ENCODE measurements at places on chromosomes 16 and 17.

DNA sequence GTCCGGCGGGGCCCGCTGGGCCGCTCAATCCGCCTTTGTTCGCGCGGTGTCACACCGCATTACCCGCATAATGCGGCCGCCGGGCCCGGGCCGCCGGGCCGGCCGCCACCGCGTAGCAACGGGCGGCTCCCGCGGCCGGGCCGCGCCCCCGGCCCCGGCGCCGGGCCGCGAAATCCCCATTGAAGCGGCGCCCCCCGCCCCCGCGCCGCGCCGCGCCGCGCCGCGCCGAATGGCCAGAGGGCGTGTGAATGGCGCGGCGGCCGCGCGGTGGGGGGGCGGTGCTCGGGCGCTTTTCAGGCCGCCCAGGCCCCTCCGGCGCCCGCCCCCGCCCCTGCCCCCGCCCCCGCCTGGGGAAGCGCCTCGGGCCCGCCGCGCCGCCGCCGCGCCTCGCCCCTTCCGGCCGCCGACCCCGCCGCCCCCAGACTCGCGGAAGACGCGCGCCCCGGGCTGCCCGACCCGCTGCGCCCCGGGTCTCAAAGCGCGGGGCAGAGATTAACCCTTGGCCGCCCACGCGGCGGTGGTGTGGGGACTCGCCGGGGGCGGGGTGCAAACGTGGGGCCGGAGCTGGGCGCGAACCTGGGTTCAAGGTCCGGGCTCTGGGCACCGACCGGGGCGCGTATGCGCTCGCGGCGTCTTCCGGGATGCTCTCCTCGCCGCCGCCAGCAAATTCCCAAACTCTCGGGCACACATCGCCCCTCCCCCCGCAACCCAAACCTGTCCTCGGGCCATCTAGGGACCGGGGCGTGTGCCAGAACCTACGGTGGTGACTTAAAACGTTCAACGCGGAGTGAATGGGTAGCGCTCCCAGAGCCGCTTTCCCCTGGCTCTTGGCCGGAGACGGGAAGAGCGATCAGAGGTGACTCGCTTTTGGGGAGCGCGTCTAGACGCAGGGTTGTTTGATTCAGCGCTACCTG lies 46.7 kb downstream of the WNT3 start:
- no peak for DNase-seq

GRCh38 chr16:81321039-81321438 lies 6.3 kb downstream of the GAN start:
- DNase-seq: no peak

GRCh38 chr17:81043319-81043724 lies 8.4 kb downstream of the BAIAP2 start:
- no peak for DNase-seq

DNA sequence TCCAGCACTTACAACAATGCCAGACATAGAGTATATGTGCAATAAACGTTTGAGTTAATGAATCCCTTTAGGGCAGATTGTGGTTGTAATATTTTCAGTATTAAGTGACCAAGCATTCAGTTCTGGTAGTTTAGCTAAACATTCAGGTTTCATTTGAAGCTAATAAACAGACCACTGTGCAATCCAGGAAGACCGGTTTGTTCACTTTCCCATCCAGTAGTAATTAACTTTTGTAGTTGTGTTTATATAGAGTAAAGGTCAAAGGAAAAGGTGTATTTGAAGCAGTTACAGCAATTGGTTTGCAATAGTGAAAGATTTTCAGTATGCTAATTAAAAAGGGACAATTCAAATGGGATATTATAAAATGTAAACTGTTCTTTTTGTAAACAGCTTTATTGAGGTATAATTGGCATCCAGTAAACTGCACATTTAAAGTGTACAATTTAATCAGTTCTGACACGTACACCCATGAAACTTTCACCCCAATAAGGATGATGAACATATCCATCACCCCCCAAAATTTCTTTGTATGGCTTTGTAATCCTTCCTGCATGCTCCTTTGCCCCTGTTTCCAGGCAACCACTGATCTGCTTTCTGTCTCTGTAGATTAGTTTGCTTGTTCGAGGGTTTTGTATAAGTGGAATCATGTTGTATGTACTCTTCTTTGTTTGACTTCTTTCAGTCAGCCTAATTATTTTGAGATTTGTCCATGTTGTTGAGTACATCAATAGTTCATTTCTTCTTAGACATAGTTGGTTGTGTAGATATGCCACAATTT lies 26.3 kb downstream of the MRTFB start:
- no peak for DNase-seq

- DNase-seq: no peak
Observed at GRCh38 chr17:9239246-9239792, 218.0 kb downstream of the NTN1 start.

DNA sequence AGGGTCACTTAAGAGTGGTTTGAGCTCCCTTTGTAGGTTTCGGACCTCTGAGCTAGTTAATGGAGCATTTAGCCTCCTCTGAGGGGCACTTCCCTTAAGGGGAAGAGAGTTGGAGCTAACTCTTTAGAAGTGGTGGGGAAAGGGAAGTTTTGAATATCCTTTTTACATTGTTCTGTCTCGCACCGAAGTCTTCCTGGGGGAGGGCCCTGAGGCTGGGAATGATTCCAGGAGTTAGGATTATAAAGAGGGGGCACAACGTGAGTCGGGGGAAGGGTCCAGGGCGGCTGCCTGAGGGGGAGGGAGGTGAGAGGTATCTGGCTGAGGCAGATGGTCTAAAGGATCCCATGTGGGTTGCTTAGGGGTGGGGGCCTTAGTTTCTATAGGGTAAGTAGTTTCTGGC lies 32.3 kb downstream of the SEC14L1 start:
- DNase-seq: no peak

DNA sequence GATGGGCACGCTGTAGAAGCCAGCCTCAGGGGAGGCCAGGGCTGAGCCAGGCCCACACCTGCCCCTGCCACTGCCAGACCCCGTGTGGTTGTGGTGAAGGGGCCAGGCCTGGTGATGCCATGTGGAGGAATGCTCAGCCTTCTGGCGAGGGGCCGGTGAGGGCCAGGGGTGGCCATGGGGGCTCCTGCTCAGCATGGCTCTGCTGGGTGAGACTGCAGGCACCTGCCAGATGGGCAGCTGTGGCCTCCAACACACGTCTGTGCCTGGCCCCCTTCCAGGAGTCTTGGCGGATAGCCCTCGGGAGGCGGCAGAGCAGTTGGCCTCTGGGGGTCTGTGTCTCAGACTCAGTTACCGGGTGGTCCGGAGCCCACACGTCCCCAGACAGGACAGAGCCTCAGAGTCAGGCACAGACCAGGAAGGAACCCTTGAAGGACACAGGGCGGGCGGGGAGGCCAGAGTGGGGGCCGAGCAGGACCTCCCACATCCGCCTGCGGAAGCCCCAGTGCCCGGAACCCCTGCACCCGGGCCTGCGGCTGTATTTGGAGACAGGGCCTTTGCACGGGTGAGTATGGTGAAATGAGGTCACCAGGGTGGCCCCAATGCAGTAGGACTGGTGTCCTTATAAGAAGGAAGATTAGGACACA lies 22.5 kb upstream of the CHMP6 start:
- no peak for DNase-seq

GRCh38 chr16:25340973-25341372 lies 83.3 kb upstream of the ZKSCAN2 start:
- no peak for DNase-seq

DNA sequence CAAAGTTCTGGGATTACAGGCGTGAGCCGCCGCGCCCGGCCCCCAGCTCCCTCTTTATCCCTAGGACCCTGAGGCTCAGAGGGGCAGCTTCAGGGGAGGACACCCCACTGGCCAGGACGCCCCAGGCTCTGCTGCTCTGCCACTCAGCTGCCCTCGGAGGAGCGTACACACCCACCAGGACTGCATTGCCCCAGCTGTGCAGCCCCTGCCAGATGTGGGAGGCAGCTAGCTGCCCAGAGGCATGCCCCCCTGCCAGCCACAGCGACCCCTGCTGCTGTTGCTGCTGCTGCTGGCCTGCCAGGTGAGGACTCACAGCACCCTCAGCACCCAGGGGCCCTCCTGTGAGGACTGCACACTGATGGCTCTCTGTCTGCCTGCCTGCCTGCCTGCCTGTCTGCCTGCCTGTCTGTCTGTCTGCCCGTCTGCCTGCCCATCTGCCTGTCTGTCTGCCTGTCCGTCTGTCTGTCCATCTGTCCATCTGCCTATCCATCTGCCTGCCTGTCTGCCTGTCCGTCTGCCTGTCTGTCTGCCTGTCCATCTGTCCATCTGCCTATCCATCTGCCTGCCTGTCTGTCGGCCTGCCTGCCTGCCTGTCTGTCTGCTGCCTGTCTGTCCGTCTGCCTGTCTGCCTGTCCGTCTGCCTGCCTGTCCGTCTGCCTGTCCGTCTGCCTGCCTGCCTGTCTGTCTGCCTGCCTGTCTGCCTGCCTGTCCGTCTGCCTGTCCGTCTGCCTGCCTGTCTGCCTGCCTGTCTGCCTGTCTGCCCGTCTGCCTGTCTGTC lies 5.0 kb downstream of the GCGR start:
- DNase-seq: no peak

DNA sequence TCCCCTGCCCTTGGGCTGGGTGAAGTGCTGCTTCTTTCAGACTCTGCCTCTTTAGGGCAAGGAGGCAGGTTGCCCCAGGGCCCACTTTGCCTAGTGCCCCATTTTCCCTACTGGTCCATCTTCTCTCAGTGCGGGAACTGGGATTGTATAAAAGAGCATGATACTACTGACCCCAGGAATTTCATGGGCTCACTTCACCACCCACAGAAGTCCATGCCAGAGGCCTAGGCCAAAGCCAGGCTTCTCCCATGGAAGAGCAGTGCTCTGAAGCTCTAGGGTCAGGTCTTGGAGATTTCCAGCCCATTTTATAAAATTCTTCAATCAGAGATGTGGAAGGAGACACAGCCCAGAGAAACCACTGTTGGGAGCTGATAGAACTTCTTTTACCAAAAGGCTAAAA lies 5.7 kb downstream of the CACNG1 start:
- DNase-seq: no peak

DNA sequence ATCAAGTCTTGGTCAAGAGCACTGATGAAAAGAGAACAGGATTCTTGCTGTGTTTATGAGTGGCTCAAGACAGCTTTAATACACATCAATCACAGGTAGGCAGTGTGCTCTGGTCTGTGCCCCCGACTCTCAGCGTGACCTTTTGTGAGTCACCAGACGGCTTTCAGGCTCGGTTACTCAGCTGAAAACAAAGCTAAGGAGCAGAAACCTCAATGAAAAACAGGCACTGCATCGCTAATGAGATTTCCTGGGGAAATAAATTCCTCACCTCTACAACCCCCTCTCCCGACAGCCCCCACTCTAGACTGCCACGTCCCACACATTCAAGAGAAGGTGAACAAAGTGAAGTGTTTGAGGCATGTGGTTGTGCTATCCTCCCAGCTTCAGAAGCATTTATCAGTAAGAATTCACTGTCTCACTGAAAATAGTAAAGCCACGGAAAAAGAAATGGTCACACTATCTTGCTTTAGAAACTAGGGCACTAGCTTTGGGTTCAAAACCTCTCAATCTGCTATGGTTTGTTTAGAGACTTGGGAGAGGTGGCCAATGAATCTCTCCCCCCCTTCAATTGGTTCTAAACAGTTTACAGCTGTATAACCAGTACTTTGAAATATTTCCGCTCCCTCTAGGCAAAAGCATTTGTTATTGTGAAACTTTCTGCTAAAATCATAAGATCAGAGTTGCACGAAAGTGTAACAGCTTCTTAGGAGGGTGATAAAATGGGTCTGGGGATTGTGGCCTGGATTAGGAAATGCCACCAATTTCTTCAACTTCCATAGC lies 199.5 kb upstream of the PMFBP1 start:
- DNase-seq: no peak

- DNase-seq: peak; percentile 29
Observed at GRCh38 chr17:69525920-69526841, 111.7 kb downstream of the MAP2K6 start.

GRCh38 chr17:75340631-75341030 lies 51.4 kb upstream of the SLC25A19 start:
- DNase-seq: no peak

- DNase-seq: no peak
Observed at GRCh38 chr17:17119533-17119932, 77.3 kb downstream of the MPRIP start.

GRCh38 chr17:40073454-40074174 lies 10.8 kb downstream of the THRA start:
- no peak for DNase-seq

DNA sequence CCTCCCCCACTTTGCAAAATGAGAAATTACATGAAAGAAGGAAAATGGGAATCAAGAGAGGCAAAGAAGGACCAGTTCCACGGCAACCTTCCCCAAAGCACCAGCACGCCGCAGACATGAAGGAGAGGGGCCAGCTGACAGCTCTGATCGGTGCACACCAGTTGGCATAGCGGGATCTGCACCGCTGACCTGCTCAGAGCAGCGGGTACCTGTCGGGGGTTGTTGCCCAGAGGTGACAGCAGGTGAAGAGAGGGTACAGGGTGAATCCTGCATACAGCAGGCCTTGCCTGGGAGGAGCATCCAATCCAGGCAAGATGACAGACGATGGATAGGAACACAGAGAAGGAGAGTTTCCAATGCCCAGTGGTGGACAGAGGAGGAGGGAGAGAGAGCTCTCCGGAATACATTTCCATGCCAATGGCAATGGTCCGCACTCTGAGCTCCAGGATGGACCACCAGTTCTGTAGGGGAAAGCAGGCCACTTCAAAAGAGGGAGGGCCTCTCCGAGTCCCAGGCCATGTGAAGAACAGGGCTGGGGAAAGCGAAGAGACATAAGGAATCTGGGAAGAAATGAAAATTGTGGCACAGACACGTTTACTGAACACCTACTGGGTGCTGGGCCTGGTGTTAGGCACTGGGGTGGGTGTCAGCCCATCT lies 24.0 kb downstream of the CEP295NL start:
- no peak for DNase-seq

DNA sequence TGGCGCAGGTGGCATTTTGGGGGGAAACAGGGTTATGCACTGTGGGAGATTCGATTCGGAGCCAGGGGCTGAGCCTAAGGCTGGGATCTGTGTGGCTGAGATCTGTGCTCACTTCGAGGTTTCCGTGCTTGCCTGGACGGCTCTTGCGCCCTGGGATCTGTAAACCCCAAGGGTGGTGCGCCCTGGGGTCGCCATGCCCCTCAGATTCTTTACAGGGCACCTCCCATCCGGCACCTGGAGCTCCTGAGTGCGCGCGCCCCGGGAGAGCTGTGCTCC lies 377 bp downstream of the SLC13A5 start:
- no peak for DNase-seq

DNA sequence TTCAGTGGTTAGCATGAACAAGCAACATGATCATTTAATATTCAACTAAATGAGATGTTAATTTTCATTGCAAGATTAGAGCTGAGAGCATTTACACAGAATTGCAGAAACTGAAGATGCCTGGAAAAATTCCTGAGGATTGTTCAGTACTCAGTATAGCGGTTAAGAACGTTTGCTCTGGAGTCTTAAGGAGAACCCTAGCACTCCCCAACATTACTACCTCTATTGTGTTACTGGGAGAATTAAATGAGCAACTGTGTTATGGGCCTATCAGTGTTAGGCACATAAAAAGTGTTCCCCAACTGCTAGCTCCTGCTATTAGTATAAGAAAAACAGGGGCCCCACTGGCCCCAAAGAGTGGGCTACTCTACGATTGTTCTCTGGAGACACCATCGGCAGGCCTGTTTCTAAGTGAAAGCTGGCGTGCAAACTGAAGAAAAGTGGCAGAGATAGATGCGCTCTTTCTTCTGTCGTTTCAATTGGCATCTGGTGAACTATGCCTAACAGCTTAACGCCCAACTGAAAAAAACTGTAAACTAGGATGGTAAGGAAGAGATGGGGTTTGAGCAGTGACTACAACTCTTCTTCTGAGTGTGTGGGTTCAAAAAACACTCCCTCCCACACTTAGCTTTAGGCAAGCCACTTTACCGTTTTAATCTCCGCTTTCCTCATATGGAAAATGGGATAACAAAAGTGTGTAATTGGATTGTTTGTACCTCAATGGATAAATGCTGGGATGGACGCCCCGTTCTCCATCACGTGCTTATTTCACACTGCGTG lies 1.3 kb downstream of the CDR2 start:
- no peak for DNase-seq
